ENCODE measurements at places on chromosomes 2 and 18.

DNA sequence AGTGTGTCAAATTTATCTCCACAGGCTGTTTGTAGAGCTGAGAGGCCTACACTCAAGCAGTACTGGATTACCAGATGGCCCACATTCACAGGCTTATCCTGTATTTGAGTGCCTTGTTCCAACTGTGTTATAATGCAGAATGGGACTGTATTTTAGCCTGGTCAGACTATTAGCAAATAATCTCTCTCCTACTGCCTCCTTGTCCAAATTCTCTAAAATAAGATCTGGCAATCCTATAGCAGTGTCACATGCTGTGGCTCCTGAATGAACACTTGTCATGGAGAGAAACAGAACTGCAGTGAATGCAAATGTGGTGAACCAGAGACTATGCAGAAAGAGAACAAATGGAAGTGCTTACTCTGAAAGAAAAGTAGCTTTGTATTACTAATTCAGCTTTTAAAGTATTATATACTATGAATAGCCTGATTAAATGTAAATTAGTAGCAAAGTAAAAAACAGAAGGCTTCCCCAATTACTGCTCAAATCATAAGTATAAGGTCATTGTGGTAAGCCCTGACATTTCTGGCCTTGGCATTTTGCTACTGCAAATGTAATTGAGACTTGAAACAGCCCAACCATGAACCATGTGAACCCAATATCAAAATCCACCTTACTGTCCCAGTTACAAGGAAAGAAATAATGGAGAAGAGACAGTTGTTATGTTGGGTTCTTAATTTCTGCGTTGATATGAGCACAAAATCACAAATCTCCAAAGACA, 80.0 kb downstream of the MAP4K3 start:
- no peak for DNase-seq

DNA sequence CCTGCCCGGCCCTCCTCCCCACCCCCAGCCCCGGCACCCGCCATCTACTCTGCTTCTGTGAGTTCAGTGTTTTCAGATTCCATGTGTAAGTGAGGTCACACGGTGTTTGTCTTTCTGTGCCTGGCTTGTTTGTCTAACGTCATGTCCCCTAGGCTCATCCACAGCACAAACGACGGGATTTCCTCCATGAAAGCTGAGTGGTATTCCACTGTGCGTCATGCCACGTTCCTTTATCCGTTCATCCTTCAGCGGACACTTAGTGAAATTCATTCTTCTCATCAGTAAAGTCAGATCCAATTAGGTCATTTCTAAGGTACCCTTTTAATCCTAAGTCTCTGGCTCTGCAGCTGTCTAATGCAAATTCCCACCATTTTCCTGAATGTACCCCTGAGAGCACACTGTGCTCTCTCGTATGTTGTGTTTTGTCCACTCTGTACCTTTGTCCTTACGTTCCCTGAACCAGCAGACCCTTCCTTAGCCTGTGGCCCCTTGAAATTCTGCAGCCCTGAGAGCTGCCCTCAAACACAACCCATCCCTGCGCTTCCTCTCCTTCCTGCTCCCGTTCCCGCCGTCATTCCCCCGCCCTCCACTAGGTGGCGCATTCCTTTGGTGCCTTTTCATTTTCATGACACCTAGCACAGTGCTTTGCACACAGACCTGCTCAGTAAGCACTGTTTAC, 44.1 kb downstream of the TRAPPC12 start:
- DNase-seq, result peak; percentile 87

DNA sequence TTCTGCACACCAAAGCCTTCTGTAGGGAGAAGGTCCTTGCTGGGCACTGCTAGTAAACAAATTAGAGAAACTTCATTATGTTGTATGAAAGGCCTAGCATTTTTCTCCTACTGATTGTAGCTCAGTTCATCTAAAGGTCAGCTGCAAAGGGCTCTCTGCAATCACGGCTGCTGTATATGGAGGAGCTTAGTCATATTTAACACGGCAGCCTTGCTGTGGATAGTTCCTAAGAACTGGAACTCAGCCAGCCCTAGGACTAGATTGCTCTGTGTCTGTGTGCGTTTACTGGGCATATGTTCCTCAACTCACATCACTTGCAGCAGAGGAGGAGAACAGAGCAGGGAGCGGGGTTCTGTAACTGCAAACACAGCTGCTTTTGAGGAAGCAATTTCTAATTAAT, 1103.9 kb upstream of the KLHL29 start:
- DNase-seq, result no peak

DNA sequence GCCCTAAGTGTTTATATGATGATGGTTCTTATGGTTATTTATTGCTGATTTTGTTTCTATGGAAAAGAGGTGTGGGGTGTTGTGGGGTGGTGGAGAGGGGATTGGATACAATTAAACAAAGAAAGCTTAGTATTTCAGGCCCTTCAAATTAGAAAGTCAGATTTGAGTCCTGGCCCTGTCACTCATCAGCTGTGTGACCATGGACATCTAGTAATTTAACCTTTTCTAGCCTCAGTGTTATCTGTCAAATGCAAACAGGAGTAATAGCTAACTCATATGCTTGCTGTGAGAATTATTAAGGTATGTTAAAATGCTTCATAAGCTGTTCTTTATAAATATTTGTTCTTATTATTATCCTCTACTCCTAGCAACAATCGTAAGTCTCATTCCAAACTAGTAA, 2.1 kb upstream of the MEMO1 start:
- DNase-seq, result no peak

- no peak for DNase-seq
Observed at GRCh38 chr2:231367178-231367577, 28.3 kb upstream of the B3GNT7 start.

- DNase-seq, result peak; percentile 9
Observed at GRCh38 chr2:239820836-239821693, 204.1 kb downstream of the NDUFA10 start.

GRCh38 chr2:28624793-28625701, 126.6 kb upstream of the PPP1CB start:
- DNase-seq, result peak; percentile 70

GRCh38 chr2:25481381-25482300, 139.9 kb upstream of the DNMT3A start:
- no peak for DNase-seq

DNA sequence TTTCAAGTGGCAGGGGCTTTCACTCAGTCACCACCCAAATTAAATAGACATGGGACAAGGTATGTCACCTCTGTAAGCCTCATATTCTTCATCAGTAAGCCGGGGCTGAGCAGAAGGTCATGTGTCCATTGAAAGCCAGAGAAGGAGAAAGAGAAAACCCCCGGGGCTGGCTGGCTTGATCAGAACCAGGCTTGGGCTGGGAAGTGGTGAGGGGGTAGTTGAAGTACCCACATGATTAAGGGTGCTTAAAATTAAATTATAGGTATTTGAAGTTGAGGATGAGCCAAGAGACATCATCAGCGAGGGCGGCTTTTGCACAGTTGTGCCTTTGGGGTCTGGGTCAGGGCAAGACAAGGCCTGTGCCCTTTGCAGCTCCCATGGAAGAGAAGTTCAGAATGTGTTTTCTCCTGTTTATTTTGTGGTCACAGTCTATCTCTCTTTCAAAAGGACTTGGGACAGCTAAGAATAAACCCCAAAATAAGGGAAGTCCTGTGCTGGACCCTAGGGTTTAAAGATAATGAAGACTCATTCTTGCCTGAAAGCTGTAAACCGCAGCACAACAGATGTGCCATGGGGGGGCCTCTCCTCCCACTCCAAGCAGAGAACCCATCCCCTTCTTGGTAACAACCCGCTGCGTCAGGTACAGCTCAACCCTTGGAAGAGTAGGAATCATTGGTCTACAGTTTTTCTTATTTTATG, 10.7 kb downstream of the DBI start:
- DNase-seq, result no peak

DNA sequence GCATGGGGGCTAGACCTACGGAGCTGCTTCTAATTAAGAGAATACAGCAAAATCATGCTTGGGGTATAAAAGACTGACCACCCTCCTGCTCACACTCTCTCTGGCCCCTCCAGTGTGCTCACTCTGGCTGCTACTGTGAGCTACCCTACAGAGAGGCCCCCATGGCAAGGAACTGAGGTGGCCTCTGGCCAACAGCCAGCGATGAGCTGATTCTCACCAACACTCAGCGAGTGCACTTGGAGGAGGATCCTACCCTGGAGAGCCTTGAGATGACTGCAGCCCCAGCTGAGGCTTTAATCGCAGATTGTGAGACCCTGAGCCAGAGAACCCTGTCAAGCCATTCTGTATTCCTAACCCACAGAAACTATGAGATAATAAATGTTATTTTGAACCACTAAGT, 88.2 kb downstream of the GFPT1 start:
- DNase-seq, result no peak

GRCh38 chr2:231337807-231338759, 57.4 kb upstream of the B3GNT7 start:
- DNase-seq, result no peak

GRCh38 chr2:174753038-174753633, 11.1 kb downstream of the CHRNA1 start:
- DNase-seq, result no peak

GRCh38 chr18:59123588-59124369, 15.9 kb upstream of the SEC11C start:
- no peak for DNase-seq

- no peak for DNase-seq
Observed at GRCh38 chr2:44135296-44135695, 33.4 kb upstream of the PPM1B start.

DNA sequence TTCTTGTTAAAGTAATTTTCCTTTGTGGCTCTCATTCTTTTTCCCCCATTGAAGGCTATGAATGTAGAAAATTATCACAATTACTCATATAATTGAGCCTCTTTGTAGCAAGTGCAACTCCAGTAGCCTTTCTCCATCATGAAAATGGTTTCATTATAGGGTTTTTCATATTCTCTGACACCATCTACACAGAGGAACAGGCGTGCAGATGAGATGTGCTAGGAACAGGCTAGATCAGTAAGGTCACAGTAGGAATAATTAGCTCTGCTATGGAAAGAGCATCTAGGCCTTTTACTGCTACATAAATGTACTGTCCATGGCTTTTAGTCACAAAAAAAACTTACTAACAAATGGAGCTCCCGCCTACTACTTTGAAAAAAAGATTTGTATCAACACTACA, 12.6 kb upstream of the DLX1 start:
- DNase-seq, result no peak

- no peak for DNase-seq
Observed at GRCh38 chr18:11177382-11177781, 28.0 kb upstream of the PIEZO2 start.

DNA sequence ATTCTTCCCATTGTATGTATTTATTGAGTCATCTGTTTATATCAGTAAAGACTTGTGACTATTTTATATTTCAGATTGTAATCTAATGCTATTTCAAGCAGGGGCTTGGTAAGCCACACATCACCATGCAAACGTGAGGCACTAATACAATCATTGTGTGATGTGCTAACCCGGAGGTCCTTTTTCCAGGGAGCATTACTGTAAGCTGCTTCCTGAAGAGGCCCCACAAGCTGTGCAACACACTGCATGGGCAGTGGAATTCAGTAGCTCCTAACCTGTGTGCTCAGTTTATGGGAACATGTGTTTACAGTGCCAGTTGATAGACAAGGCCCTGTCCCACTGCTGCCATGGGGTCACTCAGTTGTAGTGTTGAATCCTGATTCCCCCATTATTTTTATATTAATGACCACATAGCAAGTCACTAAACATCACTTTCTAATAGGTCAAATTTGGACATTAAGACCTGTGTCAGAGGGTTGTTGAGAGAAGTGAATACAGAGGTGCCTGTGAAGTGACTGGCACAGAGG, 162.9 kb downstream of the FHOD3 start:
- no peak for DNase-seq

DNA sequence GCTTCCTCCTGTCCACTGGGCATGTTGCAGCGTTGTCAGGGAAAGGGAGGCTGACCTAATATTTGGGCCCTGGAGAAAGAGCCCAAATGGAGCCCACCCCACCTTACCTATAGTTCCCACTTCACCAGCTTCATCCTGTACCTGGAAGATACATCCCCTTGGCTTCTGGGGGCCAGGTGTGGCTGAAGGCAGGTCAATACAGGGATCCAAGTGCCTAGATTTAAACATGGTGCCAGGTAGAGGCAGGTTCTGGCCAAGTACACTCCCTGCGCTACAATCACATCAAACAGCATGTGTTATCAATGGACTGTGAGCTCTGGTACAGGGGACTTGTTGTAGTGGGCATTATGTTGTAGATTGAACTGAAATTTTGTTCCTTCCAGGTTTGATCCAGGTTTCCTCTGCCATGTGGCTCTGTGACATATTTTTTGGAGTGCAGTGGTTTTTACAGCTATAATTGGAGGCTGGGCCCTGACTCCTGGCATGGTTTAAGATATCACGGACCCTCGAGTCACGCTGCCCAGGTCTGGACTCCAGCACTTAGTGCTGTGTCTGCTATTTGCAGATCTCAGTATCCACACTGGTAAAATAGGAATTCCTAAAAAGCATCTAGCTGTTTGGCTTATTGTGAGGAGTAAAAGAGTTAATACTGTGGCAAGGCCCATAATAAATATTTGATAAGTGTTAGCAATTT, 23.8 kb downstream of the MYCN start:
- DNase-seq, result no peak

- no peak for DNase-seq
Observed at GRCh38 chr2:199680482-199680881, 170.5 kb downstream of the FTCDNL1 start.

DNA sequence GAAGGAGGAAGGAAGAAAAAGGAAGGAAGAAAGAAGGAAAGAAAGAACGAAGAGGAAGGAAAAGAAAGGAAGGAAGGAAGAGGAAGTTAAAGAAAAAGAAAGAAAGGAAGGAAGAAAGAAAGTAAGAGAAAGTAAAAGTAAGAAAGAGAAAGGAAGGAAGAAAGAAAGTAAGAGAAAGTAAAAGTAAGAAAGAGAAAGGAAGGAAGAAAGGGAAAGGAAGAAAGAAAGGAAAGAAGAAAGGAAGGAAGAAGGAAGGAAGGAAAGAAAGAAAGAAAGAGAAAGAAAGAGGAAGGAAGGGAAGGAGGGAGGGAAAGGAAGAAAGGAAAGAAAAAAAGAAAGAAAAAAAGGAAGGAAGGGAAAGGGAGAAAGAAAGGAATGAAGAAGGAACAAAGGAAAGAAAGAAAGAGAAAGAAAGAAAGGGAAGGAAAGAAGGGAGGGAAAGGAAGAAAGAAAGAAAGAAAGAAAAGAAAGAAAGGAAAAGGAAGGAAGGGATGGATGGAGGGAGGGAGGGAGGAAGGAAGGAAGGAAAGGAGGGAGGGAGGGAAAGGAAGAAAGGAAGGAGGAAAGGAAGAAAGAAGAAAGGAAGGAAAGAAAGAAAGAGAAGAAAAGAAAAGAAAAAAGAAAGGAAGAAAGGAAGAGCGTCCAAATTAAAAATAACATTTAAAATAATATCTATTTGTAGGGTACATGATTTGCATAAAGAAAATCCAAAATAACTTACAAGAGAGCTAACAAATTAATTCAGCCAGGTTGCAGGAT, 827.9 kb downstream of the TSN start:
- DNase-seq, result no peak
